Hepatocyte (in vitro differentiated cells): ENCODE measurements at places on chromosomes 2 and 18.

DNA sequence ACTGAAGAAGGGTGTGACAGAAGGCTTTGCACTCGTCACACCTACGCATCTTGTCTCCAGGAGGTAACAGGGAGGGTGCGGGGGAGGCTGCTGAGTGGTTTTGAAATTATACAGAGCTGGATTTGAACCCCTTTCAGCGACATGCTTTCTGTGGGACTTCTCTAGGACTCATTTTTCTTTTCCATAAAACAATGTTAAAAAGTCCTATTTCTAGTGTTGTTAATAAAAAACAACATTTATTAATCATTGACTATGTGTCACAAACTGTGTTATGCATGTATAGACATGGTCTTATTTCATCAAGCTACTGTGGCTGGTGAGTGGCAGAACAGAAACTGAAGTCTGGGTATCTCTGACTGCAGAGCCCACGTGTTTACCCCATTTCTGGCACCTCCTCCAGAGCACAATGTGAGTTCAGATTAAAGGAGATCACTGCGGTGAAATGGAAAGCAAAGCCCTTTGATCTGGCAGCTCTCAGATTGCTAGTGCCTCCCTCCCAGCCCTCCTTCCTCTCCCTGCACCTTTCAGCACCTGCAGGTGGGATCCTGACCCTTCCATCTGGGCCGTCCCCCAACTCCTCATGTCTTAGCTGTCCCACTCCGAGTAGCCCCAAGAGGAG lies 315.5 kb upstream of the MYT1L start:
- DNase-seq: no peak

GRCh38 chr2:125405816-125406215 lies 1250.1 kb upstream of the GYPC start:
- DNase-seq: peak; percentile 73

DNA sequence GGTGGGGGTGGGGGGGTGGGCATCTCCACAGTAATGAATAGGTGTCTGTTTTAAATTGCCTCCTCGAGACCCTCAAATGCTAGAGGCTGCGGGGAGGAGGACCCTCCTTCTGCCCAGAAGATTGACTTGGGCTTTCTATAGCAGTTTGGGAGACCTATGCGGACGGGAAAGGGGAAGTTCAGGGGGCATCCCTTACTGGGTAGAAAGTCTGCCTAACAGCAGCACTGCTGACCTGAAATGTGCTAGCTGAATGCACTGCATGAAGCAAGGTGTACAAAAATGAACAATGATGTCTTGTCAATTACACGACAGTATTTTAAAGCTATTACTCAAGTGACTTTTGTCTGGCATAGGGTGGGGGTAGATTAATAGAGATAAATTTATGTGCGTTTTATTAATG lies 2.5 kb downstream of the DCC start:
- no peak for DNase-seq

DNA sequence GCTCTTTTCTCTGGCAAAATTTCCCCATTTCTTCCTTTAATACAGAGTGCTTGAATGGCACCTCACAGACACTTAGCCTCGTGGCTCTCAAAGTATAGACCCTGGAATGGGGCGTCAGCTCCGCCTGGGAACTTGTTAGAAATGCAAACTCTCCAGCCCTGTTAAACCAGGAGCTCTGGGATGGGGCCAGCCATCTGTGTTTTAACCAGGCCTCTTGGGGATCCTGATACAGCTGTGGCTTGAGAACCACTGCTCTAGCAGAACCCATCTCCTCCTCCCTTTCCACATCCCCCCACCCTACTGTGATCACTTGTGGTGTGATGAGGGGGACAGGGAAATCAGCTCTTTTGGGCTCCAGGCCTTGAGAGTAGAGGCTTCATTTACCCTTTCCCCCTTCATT lies 15.9 kb downstream of the LTBP1 start:
- no peak for DNase-seq

GRCh38 chr2:10610213-10610910 lies 79.4 kb downstream of the NOL10 start:
- peak; percentile 26 for DNase-seq

GRCh38 chr2:98822301-98823164 lies 91.6 kb upstream of the MGAT4A start:
- peak; percentile 70 for DNase-seq

GRCh38 chr2:75025216-75025615 lies 66.8 kb downstream of the POLE4 start:
- no peak for DNase-seq
